ENCODE measurements at places on chromosomes 2 and 18.
A peak's percentile ranks its signal among the peaks of the same experiment; 100 is the strongest.

DNA sequence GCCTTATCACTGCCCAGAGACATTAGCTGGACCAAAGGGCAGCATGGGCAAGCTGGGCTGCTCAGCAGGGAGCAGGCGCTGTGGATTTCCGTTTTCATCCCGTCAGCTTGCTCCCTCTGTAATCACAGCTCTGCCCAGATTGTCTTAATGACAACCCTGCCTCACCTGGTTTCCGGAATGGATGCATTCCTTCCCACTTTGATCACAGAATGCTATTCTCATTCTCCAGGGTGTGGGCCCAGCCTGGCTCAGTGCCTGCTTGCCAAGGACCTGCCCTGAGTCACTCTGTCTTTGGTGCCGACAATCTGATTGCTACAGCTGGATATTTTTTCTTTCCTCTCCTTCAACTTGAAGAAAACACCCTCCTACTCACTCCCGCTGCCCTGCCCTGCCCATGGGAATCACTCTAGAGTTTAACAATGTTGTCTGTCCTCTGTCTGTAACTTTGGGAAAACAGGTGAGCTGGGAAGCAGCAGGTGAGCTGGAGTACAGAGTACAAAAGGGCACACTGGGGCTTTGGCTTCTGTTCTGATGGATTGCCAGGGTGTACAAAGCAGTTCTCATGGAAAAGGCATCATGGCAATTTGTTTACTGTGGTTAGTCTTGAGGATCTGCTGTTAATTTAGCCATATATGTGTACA, 27.2 kb upstream of the FAM136A start:
- DNase-seq = no peak

- no peak for DNase-seq
Observed at GRCh38 chr2:47512581-47513083, 109.7 kb downstream of the MSH2 start.

GRCh38 chr2:204339212-204339715, 206.0 kb upstream of the PARD3B start:
- DNase-seq = no peak

DNA sequence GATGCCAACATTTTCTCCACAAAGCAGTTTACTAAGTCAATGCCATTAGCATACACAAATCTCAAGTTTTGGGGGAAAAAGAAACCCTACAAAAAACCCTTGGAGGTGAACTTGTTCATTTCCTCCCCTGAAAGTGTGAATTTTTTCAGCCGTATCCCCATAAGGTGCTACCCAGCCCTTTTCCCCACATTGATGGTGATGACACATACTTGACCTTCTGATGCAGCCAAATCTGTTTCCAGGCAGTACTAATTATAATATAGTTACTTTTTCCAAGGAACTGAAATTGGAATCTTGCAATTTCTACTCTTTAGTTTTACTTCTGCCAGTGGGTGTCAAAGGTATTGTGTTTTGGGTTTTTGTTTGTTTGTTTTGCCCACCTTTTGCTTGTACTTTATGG, 474.5 kb downstream of the TGIF1 start:
- peak; percentile 36 for DNase-seq

- DNase-seq = no peak
Observed at GRCh38 chr2:169911119-169911518, 83.9 kb downstream of the UBR3 start.

DNA sequence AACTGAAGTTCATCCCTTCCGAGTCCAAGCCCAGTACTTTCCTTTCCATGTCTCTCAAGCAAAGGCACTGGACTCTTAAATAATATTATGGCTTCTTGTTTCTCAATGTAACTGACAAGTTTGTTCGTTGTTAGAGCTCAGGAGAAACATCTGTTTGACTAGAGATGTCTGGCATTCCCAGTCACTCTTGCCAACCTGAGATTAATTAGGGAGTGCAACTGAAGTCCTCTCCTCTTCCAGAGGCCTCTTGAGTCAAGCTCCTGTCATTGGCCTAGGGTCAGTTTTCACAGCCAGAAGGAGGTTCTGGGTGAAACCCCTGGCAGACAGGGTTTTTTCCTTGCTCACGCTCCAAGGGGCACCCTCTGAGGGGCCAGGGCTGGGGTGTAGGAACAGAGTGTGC, 196.1 kb downstream of the AGPS start:
- DNase-seq = no peak

- no peak for DNase-seq
Observed at GRCh38 chr2:16185801-16186272, 245.5 kb downstream of the MYCN start.

- DNase-seq = peak; percentile 42
Observed at GRCh38 chr2:137838255-137839092, 125.8 kb upstream of the HNMT start.

- DNase-seq = no peak
Observed at GRCh38 chr2:74089816-74090745, 57.6 kb downstream of the BOLA3 start.

DNA sequence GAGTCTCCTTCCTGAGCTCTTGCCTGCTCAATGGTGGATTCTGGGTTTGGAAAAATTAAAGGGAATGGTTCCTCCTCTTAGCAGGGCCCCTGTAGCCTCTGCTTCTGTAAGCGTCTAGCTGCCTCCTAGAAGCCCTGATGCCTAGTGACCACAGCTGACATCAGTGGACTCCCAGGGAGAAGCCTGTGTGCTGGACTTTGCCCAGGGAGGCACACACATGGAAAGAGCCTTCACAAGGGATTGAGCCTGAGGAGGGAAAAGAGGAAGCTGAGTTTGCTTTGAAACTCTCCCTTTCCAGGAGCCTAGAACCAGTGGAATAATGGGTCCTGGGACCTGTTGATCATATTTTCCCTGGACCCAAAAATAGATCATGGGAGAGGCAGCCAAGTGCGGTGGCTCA, 1.4 kb upstream of the CFAP65 start:
- DNase-seq = no peak

DNA sequence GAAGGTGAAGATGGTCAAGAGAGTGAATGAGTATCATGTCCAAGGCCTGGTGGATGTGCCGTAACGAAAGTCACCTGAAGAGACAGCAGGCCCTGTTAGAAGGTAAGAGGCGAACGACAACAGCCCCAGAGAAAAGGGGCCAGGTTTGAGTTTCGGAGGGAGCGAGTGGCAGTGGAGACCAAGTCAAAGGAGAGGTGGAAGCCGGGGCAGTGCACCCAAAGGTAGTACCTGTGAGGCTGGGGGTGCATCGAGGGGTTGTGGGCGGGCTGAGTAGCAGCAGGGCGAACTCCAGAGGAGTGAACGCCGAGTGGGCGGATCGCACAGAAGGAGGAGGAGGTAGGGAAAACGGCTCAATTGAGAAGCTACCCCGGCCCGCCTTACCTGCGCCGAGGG, 358 bp downstream of the USP37 start:
- DNase-seq = no peak

DNA sequence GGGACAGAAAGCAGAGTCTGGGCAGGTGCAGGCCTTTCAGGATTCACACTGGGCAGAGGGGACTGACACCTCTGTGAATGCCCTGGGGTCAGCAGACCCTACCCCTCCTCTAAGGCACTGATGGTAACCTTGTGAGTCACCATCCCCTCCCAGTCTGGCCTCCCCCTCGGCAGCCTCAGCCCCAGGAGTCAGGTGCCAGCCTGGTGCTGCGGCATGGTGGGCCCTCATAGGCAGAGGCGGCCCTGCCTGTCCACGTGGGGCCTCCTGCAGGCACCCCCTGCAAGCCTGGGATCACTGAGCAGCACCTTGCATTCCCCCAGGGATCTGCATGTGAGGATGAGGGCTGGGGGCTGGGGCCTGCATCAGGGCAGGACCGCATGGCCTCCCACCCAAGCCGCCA, 4.8 kb upstream of the GPR17 start:
- no peak for DNase-seq

GRCh38 chr2:100563407-100564247, 834 bp downstream of the PDCL3 start:
- no peak for DNase-seq

- DNase-seq = no peak
Observed at GRCh38 chr2:180991361-180991760, 11.0 kb downstream of the UBE2E3 start.

DNA sequence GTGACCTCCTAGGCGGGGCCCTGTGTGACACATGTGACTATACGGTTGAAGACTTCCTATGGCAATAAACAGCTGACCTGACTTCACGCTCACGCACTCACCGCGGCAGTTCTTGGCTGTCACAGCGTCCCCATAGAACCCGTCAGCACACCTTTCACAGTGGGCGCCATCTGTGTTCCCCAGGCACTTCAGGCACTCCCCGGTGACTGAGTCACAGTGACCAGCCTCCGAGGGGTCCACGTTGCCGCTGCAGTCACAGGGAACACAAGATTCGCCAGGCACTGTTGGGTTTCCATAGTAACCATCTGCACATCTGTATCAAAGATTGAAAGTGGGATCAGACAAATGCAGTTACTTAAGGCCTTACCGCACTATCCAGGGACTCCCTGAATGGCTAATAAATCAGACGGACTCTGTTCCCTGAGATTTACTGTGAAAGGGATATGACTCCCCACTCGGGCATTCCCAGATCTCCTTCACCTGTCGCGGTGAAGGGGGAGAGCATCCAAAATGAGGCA, 94.5 kb downstream of the LAMA1 start:
- DNase-seq = no peak

DNA sequence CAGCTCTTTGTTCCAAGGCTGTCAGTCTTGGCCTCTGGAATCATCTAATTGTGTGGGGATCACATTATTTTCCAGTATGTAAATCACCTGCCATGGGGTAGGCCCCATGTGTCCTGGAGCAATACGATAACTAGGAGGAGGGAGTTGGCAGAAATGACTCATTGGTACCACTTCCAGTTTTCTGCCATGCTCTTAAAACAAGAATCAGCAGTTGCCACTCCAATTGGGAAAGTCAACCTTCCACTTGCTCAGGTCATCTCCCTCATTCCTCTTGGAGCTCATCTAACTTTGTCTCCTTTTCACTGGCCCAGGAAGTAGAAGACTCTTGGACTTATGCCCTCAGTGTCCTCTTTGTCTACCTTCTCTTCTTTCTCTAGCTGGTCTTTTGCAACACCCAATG, 487.0 kb downstream of the SLC4A3 start:
- DNase-seq = no peak

GRCh38 chr2:88099798-88100488, 27.9 kb downstream of the FABP1 start:
- DNase-seq = peak; percentile 24

GRCh38 chr2:134634054-134634753, 84.6 kb downstream of the TMEM163 start:
- no peak for DNase-seq

DNA sequence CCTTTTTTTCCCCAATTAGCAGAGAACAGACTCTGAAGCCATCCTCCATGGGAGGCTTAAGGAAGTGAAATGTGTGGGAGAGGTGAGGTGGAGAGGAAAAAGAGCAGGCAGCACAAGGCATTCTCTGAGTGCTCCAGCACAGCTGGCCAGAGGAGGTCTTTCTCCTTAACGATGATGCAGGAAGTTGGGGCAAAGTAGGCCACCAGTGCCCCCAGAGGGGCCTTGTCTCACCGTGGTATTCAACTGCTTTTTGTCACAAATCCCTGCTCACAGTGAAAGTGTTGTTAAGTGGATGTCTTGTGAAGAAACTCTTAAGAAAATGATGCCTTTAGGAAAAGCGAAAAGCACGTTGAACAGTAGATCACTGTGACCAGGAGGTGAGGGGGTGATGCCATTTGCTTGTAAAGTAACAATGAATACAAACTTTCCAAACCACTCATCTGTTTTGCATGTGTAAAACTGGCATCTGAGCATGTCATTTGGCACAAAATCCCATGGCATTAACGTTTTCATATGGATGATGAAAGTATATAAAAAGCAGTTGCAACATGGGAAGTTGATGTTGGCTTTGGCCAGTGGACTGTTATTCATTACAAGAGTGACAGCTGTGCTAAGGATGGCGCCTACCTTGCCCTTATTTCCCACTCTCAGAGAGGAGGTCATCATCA, 49.2 kb upstream of the CDC42EP3 start:
- peak; percentile 72 for DNase-seq

GRCh38 chr2:71223767-71224333, 3.1 kb downstream of the PAIP2B start:
- peak; percentile 3 for DNase-seq

Data from fibroblast of skin of right quadriceps (primary cell).